ENCODE measurements at places on chromosomes 7 and 10.
A peak's percentile ranks its signal among the peaks of the same experiment; 100 is the strongest.

DNA sequence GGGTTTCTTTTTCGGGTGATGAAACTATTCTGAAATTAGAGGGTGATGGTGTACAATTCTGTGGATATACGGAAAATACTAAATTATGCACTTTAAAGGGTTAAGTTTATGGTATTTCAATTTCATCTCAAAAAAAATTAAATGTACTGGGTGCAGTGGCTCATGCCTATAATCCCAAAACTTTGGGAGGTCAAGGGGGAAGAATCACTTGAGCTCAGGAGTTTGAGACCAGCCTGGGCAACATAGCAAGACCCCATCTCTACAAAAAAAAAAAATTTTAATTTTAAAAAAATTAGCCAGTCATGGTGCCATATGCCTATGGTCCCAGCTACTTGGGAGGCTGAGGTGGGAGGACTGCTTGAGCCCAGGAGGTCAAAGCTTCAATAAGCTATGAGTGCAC, 57.0 kb downstream of the SMURF1 start:
- no peak for DNase-seq

DNA sequence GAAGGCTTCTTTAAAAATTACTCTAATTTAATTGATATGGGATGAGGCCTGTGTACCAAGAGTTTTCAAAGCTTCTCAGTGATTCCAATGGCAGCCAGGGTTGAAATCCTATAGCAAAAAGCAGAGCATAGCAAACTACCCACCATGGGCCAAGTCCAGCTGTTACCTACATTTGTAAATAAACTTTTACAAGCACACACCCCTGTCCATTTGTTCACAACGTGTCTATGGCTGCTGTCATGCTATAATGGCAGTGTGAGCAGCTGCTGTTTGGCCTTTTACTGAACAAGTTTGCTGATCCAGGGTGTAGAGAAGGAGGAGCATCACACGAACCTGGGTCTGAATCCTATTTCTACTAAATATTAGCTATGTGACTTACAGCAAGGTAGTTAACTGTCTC, 50.0 kb downstream of the NPY start:
- no peak for DNase-seq

DNA sequence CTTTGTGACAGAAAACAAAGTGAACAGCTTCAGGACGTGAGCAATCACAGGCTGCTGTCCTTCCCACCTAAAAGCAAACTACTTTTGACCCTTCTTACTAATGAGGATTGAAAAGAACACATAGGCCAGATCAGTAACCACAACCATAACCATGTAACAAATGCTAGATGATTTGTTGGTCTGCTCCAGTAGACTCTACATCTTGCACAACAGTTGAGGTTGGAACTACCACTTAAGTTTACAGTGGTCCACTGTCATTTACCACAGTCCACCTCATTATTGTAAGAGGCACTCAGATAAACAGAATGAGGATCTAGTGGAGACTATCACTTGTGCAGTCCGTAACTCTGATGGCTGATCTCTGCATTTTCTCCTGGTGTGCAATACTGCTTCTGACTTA, 27.8 kb downstream of the NET1 start:
- DNase-seq: no peak

DNA sequence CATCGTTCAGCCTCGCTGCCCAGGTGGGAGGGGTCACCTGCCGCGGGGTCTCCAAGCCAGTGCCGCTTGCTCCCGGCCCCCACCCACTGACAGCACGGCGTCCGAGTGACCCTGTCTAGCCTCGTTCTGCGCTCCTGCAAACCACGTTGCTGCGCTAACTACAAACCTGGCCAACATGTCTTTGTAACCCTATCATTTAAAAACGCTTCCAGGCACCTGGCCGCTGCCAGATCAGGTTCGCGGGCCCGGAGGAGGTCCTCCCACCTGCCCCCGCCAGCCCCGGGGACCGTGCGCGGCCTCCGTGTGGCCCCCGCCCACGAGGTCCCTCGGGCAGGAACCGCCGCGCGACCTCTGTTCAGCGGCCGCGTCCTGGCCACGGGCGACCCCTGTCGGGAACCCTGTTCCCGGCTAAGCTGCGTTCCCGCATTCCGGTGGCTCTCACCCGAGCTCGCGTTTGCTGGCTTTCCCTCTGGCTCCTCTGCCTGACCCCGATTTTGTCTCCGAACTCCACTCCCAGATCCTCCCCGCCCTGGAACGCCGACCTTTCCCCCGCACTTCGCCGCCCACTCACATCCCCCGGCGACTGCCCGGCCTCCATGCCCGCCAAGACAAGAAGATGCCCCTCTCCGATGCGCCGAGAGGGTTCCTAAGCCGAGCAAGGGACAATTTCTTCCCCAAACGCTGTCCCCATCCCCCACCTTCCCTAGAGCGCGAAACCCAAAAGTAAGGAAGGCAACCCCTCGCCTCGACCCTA, 2.4 kb downstream of the SFMBT2 start:
- DNase-seq: peak; percentile 81

- no peak for DNase-seq
Measured at GRCh38 chr7:25662841-25663800, 434.8 kb upstream of the NPVF start.

DNA sequence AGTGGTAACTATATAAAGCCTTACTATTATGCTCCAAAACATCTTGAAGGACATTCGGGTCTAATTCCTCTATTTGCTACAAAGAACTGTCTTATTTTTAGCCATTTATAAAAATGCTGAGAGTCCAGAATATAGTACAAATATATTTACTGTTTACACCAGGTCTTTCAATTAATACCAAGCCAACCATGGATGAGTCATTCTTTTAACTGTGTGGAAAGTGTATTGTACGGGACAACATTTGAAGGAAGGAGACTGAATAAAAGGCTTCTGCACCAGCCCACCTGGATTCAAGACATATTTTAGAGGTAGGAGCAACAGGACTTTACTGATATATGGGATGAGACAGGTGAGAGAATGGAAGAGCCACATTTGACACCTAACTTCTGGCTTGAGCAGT, 35.4 kb downstream of the MASTL start:
- DNase-seq: no peak

- no peak for DNase-seq
Measured at GRCh38 chr7:22944022-22944421, 69.9 kb downstream of the HYCC1 start.

- DNase-seq: peak; percentile 64
Measured at GRCh38 chr10:17805921-17806577, 3.1 kb upstream of the MRC1 start.

- DNase-seq: no peak
Measured at GRCh38 chr7:46034056-46034768, 113.1 kb upstream of the IGFBP3 start.

- DNase-seq: no peak
Measured at GRCh38 chr7:151544183-151544582, 24.5 kb upstream of the RHEB start.

- DNase-seq: no peak
Measured at GRCh38 chr10:96466-96865, 38.8 kb upstream of the ZMYND11 start.

GRCh38 chr7:79719216-79719615, 265.7 kb upstream of the MAGI2 start:
- DNase-seq: no peak

- DNase-seq: no peak
Measured at GRCh38 chr7:17401791-17402627, 103.6 kb downstream of the AHR start.

DNA sequence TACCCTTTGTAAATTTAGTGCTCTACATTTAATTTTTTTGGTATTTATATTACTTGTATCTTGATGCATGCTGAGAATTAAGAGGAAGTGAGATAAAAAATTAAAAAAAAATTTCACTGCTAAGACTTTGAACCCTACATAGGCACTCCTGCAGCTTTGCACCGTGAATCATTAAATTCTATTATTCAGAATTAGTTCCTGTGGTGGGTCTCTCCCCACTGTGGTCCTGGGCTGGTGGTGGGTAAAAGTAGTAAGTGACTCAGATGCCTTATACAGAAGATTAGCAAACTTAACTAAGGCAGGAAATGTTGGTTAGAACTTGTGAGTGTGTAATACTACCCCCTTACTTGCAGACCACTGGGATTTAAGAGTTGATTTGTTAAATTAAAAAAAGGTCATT, 72.6 kb downstream of the AP3M1 start:
- peak; percentile 75 for DNase-seq

DNA sequence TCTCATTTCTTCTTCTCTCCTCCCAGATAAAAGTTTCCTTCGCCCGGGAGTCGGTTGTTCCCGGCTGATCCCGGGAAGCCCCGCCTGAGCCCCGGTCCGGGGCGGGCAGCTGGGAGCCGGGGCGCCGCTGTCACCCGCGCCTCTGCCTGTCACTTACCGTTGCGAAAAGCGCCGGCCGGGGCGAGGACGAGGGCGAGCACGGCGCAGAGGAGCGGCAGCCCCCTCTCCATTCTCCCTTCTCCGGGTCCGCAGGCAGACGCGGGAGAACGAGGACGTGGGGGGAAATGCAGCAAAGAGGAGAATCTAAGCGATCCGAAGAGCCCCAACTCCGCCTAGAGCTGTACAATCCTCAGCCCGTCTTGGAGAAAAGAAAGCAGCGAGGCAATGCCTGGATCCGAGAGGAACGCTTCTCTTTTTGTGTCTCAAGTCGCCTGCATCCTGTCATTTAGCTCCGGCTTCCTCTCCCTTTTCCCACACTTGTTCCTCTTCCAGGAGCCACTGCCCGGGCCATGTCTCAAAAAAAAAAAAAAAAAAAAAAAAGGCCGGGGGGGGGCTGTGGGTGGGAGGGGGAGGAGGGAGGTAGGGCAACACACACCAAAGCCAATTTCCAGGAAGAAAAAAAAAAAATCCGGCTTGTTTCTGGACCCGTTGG, at the start of gene NRP1:
TSS of gene NRP1 (minus strand) at position 515 of the 652 bp plus-strand sequence. CDS start at position 230, 285 bp downstream.
- peak; percentile 64 for DNase-seq

GRCh38 chr10:36301139-36301538, 659.0 kb upstream of the FZD8 start:
- DNase-seq: no peak

DNA sequence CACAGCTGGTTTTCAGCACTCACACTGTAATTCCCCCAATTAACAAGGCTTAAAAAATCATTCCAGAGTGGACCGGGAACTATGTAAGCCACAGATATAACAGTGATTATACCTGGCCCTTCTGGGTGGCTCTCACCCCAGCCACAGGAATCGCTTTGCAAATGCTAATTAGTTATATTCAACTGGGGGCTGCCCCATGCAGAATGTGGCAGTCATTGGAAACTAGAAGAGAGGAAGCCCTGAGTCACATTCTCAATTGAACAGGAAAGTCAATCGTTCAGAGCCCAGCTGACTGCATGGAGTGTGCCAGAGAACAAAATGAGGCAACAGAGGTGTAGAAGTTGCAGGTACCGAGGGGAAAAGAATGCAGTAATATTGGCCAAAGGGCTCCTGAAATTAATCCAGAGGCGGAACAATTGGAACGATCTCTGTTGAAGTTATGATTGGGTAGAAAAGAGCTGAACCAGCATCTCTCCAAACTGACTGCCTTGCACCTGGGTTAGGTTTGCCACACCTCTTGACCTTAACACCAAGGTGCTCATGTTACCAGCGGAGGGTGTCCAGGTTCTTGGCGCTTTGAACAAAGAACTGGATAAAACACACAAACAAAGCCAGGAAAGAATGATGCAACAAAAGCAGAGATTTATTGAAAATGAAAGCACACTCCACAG, 909.7 kb upstream of the AUTS2 start:
- DNase-seq: no peak

DNA sequence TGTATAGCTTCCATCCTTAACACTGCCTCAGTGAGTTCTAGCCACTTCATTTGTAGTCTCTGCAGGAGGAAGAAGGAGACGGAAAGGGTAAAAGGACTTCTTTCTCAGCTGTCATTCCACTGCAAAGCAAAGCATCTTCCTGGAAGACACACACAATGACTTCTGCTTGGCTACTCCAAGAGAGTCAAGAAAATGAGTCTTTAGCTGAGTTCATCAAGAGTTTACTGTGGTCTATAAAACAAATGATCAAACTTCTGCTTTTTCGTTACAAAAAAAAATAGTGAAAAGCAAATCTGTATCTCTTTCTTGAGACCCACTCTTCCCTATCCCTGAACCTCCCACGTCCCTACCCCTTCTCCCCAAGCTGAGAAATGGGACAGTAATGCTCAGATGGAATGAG, 205.0 kb upstream of the AHR start:
- DNase-seq: no peak

- no peak for DNase-seq
Measured at GRCh38 chr10:76309741-76310587, 878.5 kb downstream of the LRMDA start.

GRCh38 chr7:70640266-70640833, 491.6 kb upstream of the GALNT17 start:
- DNase-seq: no peak

DNA sequence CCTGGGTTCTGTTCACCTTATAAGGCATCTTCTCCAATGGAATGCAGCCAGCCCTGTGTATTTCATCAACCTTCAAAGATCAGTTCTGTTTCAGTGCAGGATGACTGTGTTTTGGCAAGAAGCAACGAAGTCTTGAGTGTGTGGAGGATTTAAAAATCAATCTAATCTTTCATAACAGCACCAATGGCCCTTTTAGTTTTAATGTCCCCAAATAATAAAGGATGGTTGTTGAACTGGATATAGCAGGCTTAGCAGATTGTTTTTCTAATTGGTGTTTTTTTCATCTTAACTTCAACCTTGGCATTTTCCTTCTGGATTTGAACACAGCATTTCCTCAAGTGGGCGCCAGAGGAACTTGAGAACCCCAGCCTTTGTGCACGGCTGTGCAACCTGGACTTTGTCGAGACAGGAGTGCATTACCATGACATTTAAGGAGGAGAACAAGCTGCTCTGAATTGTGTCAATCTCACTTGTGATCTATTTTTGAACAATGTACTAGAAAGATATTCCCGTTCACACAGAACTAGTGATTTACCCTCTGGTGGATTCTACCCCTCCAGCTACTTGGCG, 313.3 kb upstream of the AKR1E2 start:
- no peak for DNase-seq

DNA sequence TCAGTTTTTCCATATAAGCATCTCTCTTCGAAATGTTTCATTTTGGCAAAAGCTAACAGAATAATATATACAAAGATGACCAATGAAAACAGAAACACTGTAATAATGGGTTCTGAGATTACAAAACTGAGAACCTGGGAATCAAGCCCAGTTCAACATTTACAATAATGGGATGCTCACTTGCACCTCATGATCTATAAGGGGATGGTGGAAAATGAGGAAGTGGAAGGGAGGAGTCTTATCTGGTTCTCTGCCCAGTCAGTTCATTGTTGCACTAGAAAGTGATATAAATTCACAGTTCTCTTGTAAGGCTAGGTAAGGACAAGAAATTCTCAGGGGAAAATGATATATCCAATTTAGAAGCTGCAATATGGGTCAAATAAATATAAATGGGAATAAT, 31.7 kb upstream of the RHOBTB1 start:
- DNase-seq: no peak

GRCh38 chr10:47361293-47361692, 13.1 kb downstream of the RBP3 start:
- DNase-seq: peak; percentile 63

GRCh38 chr10:100895896-100896295, 16.9 kb upstream of the SLF2 start:
- DNase-seq: no peak

All from activated effector memory CD4-positive, alpha-beta T cell treated with anti-CD3 and anti-CD28 coated beads, Interleukin-2, amount 50 U/mL, for 16 hours (primary cell).